Purkinje cell (primary cell): ENCODE measurements at places on chromosomes 3 and 15. TPM values are rescaled to one million over a fixed set of nuclear protein-coding genes. Genes with fewer than 3 reads are reported as not detected.

Gene GPR87
- polyA plus RNA-seq: not detected in 2 replicates

Gene NR1I2
- 0.31 TPM in 1 of 2 replicates, not detected in the other for polyA plus RNA-seq

Gene MYRIP
- polyA plus RNA-seq: 0.81 and 8.1 TPM in 2 replicates

Gene WDR76
- polyA plus RNA-seq: 0.15 TPM in 1 of 2 replicates, not detected in the other

Gene CDHR4
- not detected in 2 replicates for polyA plus RNA-seq

Gene NOX5
- polyA plus RNA-seq: 0.05 TPM in 1 of 2 replicates, not detected in the other

Gene MUC20
- polyA plus RNA-seq: 2.7 and 3.4 TPM in 2 replicates

Gene ZNF80
- polyA plus RNA-seq: 0.31 TPM in 1 of 2 replicates, not detected in the other

Gene TM4SF1
- 1.5 and 4.7 TPM in 2 replicates for polyA plus RNA-seq

Gene SLC28A2
- polyA plus RNA-seq: 0.70 TPM in 1 of 2 replicates, not detected in the other

Gene C2CD4A
- polyA plus RNA-seq: not detected in 2 replicates

Gene C3orf20
- polyA plus RNA-seq: not detected in 2 replicates

Gene IQCH
- polyA plus RNA-seq: 1.8 and 5.2 TPM in 2 replicates

Gene WNT5A
- 9.3 and 9.9 TPM in 2 replicates for polyA plus RNA-seq

Gene BCHE
- polyA plus RNA-seq: 30.3 and 40.8 TPM in 2 replicates

Gene RETNLB
- polyA plus RNA-seq: not detected in 2 replicates

Gene CIP2A
- polyA plus RNA-seq: 2.1 and 5.3 TPM in 2 replicates

Gene STRA6
- not detected in 2 replicates for polyA plus RNA-seq

Gene CEP70
- polyA plus RNA-seq: 23.7 and 31.9 TPM in 2 replicates

Gene ZNF770
- polyA plus RNA-seq: 47.1 and 83.9 TPM in 2 replicates

Gene MESP1
- 1.1 and 2.1 TPM in 2 replicates for polyA plus RNA-seq

Gene ANKRD34C
- 4.0 and 5.0 TPM in 2 replicates for polyA plus RNA-seq

Gene PLAAT1
- 1.6 and 8.3 TPM in 2 replicates for polyA plus RNA-seq

Gene MASP1
- polyA plus RNA-seq: 1.0 and 2.8 TPM in 2 replicates

Gene MYZAP
- polyA plus RNA-seq: 3.5 TPM in 1 of 2 replicates, not detected in the other

Gene SERINC4
- not detected in 2 replicates for polyA plus RNA-seq

Gene NEK10
- polyA plus RNA-seq: 14.3 and 22.3 TPM in 2 replicates

Gene LRTM1
- 0.24 TPM in 1 of 2 replicates, not detected in the other for polyA plus RNA-seq

Gene GOLGA8Q
- polyA plus RNA-seq: not detected in 2 replicates

Gene LNP1
- 5.7 and 9.9 TPM in 2 replicates for polyA plus RNA-seq

Gene CCR3
- not detected in 2 replicates for polyA plus RNA-seq

Gene CSPG4
- polyA plus RNA-seq: not detected in 2 replicates

Gene KNL1
- polyA plus RNA-seq: not detected in 2 replicates

Gene AADACL2
- polyA plus RNA-seq: not detected in 2 replicates

Gene ITGA11
- 0.06 and 0.42 TPM in 2 replicates for polyA plus RNA-seq

Gene UTS2B
- 1.2 and 4.6 TPM in 2 replicates for polyA plus RNA-seq

Gene RPP25
- not detected in 2 replicates for polyA plus RNA-seq

Gene SH3GL3
- polyA plus RNA-seq: 2.9 and 22.6 TPM in 2 replicates

Gene MITF
- polyA plus RNA-seq: 1.4 and 3.9 TPM in 2 replicates

Gene IFT122
- polyA plus RNA-seq: 10.4 and 20.5 TPM in 2 replicates

Gene TICRR
- not detected in 2 replicates for polyA plus RNA-seq

Gene MESP2
- not detected in 2 replicates for polyA plus RNA-seq

Gene LIPH
- 0.28 and 0.52 TPM in 2 replicates for polyA plus RNA-seq

Gene KCTD6
- 55.9 and 60.2 TPM in 2 replicates for polyA plus RNA-seq

Gene LIPC
- polyA plus RNA-seq: not detected in 2 replicates

Gene CIDEC
- polyA plus RNA-seq: not detected in 2 replicates

Gene MEIS2
- polyA plus RNA-seq: 1.1 TPM in 2 replicates
